Stimulated activated CD4-positive, alpha-beta T cell treated with anti-CD3 and anti-CD28 coated beads, Interleukin-1b, Interleukin-23, amount 100 ng/mL, for 1 hour (primary cell): ENCODE measurements at places on chromosomes 4 and X.

DNA sequence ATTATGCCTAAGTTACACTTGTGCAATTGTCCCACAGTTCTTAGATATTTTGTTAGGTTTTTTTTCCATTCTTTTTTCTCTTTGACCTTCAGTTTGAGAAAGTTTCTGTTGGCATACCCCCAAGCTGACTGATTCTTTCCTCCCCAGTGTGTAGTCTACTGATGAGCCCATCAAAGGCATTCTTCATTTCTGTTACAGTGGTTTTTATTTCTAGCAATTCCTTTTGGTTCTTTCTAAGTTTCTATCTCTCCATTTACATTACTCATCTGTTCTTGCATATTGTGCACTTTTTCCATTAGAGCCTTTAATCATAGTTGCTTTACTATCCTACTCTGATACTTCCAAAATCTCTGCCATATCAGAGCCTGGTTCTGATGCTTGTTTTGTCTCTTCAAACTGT, 31.9 kb downstream of the CASP6 start:
- DNase-seq, result no peak

DNA sequence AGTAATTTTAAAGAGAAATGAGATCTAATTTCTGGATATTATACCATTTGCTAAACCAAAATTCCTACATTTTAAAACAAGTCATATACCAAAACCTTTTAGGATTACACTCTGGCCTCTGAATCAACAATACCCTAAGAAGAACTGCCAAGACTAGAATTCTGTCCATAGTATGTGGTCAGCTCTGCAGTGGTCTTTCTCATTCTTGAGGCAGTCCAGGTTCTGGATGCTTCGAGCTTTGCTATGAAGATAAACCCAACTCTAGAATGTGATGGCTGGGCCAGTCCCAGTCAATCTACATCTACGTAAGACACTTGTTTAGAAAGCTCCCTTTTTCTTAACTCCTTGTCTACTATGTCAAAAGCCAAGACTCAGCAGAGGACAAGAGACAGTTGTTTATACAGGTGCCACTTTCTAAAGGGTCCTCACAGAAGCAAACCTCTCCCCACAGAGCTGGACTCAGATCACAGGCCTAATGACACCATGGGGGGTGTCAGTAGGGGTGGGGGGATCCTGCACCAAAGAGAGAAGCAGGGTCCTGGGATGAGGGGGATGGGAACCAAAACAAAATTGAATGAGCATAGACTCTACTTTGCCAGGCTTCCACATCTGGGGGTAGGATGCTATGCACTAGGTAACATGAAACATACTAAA, 63.2 kb downstream of the SH3RF1 start:
- DNase-seq, result no peak

GRCh38 chrX:44261286-44261685, 82.2 kb downstream of the EFHC2 start:
- no peak for DNase-seq

- no peak for DNase-seq
Observed at GRCh38 chr4:152106113-152106763, 345.4 kb upstream of the GATB start.

DNA sequence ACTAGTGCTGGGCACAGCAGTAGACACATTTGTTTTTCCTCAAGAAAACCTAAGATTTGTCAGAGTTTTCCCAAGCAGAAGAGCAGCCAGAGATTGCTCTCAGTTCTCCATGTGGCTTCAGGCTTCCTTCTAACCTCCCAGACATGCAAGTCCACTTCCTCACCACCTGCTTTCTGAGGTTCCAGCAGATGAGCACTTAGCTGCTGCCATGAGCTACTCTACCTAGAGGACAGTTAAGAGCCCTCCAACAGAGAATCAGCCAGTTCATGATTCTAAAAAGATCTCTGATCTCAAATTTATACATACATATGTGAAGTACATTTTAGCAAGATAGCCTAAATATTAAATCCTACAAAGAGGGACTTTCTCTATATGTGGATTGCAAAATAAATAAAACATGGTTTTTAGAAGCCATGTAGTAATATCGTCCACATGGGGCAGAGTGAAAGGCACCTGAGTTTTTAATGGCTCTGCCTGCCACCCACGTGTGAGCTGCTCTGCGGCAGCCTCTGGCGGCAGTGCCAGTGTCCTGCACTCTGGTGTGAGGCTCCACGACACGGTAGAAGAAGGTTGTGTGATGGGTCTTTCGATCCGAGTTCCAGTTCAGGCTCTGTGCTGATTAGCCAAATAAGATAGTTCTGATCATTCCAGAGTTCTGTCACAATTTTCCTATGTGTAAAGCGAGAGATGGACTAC, 10.3 kb downstream of the CYP4V2 start:
- DNase-seq, result no peak

DNA sequence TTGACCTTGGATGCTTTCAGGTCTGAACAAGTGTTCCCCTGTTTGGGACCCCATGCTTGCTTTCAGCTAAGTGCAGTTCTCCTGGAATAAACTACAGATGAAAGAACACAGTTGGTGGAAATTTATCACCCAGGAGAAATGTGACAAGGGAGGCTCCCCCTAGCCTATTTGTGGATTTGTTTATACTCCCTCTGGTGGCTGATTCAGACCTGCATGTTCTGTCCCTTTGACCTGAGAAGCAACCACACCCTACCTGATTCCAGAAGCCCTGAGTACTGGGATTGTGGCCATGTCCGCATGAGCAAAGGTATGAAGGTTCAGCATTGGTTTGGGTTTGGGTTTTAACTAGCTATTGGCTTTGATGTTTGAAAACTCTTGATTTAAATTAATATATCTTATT, 440.9 kb downstream of the MID1IP1 start:
- no peak for DNase-seq

DNA sequence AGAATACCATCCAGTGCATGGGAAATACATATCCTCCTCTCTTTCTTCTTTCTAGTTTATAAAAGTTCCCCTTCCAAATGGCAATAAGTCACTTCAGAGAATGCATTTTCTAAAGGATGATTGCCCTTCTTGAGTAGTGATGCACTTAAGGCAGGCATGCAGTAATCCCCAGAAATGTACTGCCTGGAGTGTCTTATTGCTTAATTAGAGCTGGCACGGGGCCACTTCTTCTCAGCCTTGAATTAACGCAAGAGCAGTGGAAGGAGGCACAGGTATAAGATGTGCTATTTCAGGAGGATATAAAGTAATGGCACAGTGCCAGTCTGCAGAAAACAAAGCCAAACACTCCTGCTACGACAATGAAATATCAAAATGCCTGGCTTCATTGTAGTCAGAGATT, 371.4 kb upstream of the FAM241A start:
- no peak for DNase-seq

DNA sequence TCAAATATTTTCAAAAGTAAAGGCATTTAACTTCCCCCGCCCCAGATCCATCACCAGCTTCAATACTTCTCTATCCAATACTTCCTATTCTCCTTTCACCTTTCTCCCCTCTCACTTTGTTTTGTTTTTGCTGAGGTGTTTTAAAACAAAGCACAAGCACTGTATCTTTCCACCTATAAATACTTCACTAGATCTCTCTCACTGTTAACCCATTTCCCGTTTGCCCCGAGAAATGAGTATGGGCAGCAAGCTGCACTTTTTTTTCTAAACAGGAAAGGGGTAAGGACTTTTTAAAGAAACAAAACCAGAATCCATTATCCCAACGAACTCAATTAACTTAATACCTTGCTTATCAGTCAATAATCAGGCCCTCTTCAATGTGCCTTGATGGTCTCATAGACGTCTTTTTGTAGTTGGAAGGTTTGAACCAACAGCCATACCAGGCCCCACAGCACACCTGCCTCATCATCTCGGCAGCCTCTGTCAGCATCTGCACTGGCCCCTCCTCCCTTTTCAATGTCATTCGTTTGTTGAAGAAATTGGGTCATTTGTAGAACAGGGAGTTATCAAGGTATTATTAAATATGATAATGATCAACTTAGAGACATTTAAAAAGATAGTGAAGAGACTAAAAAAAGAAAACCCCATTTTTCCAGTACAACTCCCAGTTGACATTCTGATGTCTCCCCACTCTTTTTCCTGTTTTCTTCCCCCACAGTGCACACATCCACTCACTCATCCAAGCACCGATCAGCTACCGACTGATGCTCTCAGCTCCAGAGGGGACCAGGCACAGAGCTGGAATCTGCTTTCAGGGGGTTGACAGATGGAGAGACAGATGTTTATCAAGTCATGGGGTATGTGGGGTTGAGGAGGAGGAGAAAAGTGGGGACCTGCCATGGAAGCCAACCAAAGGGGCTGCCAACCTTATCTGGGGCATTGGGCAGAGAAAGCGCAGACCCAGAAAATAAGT, 25.8 kb downstream of the CRMP1 start:
- no peak for DNase-seq

DNA sequence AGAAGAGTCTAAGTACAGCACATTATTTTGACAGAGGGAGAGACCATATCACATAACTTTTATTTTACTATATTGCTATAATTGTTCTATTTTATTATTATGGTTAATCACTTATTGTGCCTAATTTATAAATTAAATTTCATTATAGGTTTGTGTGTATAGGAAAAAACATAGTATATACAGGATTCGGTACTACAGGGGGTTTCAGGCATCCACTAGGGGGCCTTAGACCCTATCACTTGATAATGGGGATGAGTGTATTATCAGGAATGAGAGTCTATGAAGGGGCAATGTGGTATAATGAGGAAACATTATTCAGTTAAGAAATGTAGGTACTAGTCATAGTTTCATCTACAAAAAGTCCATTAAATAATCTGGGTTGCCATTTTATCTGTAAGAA, 833.1 kb downstream of the C4orf33 start:
- DNase-seq, result no peak

DNA sequence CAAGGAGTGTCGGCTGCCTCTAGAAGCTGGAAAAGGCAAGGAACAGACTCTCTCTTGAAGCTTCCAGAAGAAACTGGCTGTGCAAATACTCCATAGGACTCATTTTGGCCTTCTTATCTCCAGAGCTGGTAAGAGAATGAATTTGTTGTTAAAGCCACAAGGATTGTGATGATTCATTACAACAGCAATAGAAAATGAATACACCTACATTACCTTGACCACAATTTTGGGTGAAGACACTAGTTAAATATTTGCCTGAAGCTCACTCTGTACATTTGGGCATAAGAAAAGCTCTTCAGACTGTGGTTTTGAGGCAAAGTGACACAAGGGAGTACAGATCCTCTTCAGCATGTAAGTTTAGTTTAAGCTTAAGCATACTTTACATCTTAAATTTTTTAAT, 134.5 kb upstream of the TLL1 start:
- no peak for DNase-seq

DNA sequence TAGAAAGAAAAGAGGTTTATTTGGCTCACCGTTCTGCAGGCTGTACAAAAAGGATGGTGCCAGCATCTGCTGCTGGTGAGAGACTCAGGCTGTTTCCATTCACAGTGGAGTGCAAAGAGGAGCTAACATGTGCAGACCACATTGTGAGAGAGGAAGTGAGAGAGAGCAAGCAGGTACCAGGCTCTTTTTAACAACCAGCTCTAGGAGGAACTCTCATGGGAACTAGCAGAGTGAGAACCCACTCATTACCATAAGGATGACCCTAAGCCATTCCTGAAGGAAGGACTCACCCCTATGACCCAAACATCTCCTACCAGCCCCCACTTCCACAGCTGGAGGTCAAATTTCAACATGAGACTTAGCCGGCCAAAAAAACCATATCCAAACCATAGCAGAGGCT, 158.6 kb upstream of the ADGRL3 start:
- DNase-seq, result no peak

GRCh38 chr4:176805155-176805554, 12.4 kb upstream of the VEGFC start:
- no peak for DNase-seq

- no peak for DNase-seq
Observed at GRCh38 chr4:52633846-52634245, 25.3 kb downstream of the USP46 start.

DNA sequence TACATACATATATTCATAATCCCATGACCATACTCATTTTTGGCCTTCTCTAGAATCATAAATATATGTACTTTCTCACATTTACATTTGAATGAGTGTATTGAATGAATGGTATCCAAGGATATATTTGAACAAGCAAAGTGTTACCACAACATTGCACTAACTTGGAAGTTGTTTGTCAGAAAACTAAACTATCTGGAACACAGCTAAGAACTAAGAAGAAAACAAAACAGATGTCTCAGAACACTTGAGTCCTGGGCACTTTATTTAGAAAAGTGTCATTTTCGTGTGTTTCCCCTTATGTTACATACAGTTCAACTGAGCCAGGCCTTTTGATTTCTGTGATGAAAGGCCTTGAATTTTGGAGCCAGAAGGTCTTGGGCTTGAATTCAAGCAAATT, 466.7 kb upstream of the FAT1 start:
- DNase-seq, result no peak

DNA sequence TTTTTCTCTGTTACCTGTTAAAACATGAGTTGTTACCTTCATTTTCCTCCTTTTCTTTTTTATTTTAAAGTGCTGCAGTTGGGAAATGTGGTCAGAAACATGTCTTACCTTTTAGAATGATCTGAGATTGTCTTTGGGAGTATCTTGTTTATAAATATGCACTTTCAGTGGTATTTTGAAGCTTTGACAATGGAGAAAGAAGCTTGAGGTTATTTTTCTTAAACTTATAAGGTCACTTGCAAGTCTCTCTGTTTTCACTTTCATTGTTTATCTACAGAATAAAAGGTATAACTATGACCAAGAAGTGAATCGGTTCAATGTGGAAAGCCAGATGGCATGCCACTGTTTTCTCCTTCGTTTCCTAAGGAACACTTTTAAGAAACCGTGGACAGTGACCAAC, 167.5 kb upstream of the SLC7A11 start:
- no peak for DNase-seq

DNA sequence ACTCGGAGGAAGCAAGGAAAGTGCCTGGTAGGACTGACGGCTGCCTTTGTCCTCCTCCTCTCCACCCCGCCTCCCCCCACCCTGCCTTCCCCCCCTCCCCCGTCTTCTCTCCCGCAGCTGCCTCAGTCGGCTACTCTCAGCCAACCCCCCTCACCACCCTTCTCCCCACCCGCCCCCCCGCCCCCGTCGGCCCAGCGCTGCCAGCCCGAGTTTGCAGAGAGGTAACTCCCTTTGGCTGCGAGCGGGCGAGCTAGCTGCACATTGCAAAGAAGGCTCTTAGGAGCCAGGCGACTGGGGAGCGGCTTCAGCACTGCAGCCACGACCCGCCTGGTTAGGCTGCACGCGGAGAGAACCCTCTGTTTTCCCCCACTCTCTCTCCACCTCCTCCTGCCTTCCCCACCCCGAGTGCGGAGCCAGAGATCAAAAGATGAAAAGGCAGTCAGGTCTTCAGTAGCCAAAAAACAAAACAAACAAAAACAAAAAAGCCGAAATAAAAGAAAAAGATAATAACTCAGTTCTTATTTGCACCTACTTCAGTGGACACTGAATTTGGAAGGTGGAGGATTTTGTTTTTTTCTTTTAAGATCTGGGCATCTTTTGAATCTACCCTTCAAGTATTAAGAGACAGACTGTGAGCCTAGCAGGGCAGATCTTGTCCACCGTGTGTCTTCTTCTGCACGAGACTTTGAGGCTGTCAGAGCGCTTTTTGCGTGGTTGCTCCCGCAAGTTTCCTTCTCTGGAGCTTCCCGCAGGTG, 637 bp downstream of the AR start:
- no peak for DNase-seq
